DMS153 (cell line): ENCODE measurements at places on chromosomes 2 and 18.

GRCh38 chr2:30225131-30225762 is 6.1 kb upstream of the LBH start:
- DNase-seq: no peak

DNA sequence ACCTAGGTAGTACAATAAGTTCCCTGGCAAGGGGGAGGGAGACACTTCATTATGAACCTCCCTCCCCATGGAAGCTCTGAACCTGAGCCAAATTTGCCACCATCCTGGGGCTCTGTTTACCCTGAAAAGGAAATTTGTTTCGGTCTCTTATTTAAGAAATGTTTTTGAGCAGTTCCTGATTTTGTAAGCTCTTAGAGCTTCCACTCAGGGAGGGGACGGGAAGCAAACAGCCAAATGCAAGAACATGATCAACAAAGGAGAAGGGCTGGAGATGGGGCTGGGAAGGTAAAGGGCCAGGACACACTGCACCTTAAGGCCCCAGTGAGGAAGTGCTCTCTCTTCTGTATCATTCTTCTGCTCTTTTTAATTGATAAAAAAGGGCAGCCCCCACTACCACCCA is 117.9 kb downstream of the NRP2 start:
- DNase-seq: no peak

GRCh38 chr2:112836695-112837117 is at the start of gene IL1B:
IL1B (minus strand) TSS chr2:112836779; CDS start chr2:112836229, 550 bp downstream.
- no peak for DNase-seq

GRCh38 chr2:127670055-127670956 is 5.0 kb downstream of the LIMS2 start:
- no peak for DNase-seq

DNA sequence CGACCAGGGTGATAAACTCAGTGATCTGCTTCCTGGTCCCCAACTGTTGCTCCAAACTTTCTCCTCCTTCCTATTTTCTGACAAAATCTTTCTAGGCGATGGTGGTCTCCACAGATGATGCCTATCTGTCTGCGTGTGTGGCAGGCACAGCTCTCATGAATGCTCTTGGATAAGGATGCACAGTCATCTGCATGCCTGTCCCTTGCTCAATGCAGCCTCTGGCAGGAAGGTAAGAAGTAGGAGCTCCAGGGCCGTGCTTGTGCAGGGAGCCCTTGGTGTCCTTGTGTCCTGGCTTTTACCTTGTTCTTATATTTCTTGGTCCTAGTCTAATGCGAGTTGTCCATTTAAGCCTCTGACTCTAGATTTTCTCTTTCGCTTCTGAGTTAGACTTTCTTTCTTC is 57.5 kb downstream of the INSIG2 start:
- DNase-seq: no peak

- DNase-seq: no peak
Observed at GRCh38 chr2:219168526-219168925, 1.3 kb downstream of the SLC23A3 start.

GRCh38 chr2:170052151-170052550 is 125.8 kb upstream of the MYO3B start:
- no peak for DNase-seq

DNA sequence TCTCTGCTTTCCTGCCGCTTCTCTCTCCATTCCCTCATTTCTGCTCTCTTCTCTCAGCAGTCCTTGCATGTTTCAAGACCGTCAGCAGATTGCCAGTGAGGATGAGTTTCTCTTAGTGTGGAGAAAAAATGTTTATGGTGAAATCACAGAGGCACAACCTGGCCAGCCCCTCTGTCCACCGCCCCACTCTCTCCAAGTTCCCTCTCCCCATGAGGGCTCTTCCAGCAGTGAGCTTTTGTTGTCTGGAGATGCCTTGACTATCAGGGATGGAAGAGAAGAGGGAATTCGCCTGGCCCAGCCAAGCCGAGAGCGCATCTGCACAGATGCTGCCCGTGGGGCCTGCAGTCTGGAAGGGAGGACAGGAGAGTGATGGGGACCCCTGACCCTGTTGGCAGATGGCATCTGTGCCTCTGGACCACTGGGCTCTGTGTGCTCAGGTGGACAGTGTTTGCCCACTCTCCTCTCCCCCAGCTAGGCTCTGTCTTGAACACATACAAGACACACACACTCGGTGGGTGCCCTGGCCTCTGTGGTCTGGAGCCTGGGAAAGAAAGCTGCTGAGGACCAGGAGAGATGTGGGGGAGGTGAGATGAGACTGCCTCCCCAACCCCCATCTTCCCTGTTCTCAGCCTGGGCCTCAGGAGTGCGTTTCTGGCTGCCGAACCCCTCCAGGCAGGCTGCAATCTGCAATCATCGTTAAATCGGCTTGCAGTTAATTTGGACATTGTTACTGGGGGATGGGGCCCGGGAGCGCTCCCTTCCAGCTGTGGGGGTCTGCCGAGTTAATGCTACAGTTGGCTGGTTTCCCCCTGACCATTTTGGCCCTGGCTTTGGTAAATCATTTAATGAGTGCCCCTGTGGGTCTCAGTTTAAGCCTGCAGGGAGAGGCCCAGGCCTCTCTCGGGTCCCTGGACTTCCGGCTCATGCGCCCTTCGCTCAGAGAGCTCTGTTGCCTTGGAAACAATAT is 4.5 kb downstream of the ITM2C start:
- no peak for DNase-seq

GRCh38 chr2:173402405-173402974 is 47.8 kb downstream of the CDCA7 start:
- DNase-seq: peak; percentile 80

GRCh38 chr2:146954544-146954943 is 890.3 kb upstream of the ACVR2A start:
- DNase-seq: no peak

DNA sequence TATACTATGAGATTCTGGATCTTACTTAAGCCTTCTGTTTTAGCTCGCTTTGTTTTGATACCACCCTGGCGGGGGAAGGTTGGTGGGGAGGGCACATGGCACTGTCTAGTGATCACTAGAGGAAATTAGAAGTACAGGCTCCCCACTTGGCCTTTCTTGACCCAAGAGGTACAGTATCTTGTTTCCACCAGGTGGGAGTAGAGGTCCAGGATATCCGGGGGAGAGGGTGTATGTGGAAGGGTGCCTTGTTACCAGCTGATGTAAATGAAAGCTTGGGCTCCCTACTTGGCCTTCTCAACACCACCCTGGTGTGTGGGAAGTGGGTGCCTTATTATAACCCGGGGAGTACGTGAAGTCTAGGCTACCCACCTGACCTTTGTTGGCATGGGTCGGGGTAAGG is 7.5 kb downstream of the GALNT1 start:
- no peak for DNase-seq

DNA sequence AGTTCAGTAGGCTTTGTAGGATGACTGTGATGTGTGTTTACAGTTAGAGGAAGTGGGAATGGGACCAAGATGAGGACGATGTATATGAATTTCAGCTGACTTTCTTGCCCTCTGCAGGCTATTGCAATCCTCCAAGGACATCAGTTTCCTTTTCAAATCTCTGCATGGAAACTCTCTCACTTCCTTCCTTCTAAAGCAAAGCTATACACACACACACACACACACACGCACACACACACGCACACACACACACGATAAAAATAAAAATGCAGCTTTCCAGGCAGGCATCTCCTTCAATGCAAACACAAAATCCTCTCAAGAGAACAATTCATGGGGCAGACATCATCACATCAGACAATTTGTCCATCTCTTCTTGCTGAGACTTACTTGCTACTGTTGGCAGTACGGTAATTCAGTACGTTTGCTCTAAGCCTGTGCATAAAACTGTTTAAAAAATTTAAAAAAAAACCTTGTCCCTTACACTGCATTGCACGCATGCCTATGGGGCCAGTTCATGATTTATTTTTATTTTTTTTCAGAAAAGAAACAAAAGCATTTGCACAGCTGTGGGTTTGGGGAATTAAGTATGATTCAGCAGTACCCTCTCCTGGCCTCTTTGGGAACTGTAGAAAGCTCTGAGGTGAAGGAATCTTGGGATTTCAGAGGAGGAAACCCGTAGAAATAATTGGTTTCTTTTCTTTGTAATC is 27.1 kb upstream of the ICOS start:
- DNase-seq: no peak

- DNase-seq: no peak
Observed at GRCh38 chr2:33469238-33469637, 7.2 kb upstream of the RASGRP3 start.

- DNase-seq: no peak
Observed at GRCh38 chr2:143132355-143132754, 3.1 kb downstream of the ARHGAP15 start.

DNA sequence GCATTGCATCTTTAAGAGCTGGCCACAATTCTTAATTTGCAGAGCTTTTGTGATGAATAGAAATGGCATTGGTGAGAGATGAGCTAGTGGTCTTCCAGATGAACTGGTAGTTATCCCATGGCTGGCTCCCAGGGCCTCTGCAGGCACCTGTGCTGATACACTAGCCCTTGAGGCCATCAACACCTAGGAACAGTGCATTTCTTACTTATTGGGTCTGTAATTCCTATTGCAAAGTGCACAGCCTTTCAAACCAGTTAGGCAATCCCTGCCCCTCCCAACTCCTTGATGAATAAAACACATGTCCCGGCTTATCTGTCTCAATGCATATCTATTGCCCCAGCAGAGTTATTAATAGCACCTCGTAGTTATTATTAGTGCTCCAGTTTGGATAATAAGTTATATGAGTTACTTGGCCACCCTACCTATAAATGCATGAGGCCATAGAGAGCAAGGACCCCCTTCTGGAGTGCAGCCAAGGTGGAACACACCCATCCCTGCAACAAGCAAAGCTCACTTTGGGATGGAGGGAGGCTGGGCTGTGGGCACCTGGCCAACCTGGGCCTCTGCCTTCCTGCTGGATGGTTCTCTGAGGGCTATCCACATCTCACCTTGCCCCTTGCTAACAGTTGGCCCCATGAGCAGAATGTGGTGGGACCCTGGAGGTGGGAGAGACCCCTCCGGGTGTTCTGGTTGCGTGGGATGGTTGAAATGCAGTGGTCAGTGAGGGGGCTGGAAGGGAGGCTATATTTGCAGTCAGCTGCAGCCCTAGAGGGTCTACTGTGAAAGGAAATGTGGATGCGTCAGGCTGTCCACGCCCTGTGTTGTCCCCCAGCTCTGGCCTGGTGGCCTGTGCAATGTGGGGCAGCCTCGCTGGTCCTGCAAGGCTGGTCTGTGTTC is 455.9 kb upstream of the HS6ST1 start:
- no peak for DNase-seq

- DNase-seq: no peak
Observed at GRCh38 chr2:218229851-218230250, 12.9 kb downstream of the ARPC2 start.

DNA sequence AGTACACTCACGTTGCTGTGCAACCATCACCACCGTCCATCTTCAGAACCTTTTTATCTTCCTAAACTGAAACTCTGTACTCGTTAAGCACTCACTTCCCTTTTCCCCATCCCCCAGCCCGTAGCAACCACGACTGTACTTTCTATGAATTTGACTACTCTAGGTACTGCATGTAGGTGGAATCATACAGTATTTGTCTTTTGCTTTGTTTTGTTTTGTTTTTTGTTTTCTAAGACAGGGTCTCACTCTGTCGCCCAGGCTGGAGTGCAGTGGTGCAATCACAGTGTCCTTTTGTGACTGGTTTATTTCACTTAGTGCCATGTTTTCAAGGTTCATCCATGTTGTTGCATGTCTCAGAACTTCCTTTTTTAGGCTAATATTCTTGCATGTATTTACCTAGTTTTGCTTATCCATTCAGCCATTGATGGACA is 7.0 kb upstream of the TYMS start:
- no peak for DNase-seq

GRCh38 chr2:139876964-139877363 is 1096.8 kb upstream of the NXPH2 start:
- no peak for DNase-seq

DNA sequence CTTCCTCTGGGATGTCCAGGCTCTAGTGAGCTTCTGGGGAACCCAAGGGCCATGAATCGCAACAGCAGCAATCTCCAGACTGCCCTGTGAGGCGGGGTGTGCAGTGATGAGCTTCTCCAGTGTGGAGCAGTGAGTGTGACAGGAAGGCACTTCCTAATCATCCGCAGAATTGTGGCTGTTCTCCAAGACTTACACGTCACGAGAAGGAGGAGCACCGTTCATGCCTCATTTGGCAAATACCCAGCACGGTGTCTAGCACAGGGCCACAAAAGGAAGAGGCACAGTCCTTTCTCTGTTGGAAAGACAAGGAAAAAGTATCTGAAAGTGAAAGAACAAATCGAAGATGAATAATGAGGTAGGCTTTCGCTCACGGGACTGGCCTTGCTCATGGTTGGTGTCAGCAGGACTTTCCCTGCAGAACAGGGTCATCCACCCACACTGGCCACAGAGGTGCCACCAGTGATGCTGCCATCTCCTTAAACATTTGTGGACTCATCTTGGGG is 125.1 kb upstream of the HAAO start:
- no peak for DNase-seq

- DNase-seq: no peak
Observed at GRCh38 chr2:239762106-239762505, 263.0 kb downstream of the NDUFA10 start.

- DNase-seq: peak; percentile 67
Observed at GRCh38 chr2:12456293-12457106, 260.2 kb upstream of the TRIB2 start.

DNA sequence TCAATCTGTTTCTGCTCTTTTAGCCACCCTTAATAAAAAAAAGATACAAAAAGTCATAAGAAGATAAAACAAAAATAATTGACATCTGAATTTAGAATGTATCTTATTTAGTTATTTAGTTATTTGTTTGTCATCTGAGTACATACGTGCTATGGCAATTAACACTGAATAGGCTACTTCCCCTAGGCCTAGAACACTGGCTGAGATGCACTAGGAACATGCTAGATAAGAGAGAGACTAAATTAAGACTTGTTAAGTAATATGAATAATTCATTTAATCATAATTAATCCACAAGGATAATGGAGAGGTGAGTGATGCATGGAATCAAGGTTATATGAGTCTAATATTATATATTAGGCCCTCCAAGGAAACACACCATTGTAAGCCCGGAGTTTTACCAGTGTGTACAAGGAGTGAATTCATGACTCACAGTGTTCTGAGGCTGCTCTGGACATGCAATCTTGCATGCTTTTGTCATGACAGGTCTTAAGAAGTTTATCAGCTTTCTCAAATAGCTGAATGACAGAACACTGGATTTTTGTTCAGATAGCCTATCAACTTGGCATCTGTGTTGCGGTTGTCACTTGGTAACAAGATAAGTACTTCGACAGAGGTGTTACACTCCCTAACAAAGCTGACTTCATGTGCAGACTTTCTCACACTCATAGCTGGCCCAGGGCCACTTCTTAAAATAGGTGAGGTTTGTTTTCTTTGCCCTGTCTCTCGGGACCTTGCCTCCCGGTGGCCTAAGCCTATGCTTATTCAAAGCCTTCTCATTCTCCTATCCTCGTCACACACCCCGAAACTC is 5.0 kb upstream of the SERPINB2 start:
- DNase-seq: no peak
